ENCODE measurements at places on chromosomes 1 and 21. TPM values are rescaled to one million over a fixed set of nuclear protein-coding genes. Genes with fewer than 3 reads are reported as not detected.

DNA sequence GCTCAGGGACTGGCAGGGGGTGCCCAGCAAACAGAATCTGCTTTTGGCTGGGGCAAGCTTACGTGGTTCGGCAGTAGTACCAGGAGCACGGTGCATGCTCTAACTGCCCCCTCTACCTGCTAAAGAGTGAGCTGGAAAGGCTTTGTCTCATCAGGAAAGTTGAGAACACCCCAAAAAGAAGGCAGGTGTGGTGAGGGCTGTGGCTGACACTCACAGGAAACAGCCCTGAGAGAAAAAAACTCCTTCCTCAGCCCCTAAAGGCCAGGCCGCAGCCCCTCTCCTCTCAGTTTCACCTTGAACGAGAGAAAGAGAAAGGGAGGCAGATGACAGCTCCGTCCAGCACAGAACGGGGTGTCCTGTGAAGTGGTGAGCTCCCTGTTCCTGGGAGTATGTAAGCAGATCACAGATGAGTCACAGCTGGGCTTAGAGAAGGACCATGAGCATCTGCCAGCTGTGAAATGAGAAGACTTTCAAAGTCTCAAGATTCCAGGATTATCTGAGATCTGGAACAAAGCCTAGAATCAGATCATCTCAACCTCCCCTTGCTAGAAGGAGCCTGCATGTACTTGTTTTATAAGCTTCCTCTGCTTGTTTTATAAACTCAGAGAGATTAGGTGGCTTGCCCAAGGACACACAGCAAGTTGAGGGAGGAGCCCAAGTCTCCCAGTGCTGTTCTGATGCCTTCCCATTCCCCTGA is 13.4 kb downstream of the LAPTM5 start:
- DNase-seq: peak; percentile 73

The ACTL8 gene
- not detected for total RNA-seq

The KCNN3 gene
- 0.02 TPM for total RNA-seq

- no peak for DNase-seq
These were observed 372.1 kb upstream of the VAMP3 start for GRCh38 chr1:7398982-7399381.

DNA sequence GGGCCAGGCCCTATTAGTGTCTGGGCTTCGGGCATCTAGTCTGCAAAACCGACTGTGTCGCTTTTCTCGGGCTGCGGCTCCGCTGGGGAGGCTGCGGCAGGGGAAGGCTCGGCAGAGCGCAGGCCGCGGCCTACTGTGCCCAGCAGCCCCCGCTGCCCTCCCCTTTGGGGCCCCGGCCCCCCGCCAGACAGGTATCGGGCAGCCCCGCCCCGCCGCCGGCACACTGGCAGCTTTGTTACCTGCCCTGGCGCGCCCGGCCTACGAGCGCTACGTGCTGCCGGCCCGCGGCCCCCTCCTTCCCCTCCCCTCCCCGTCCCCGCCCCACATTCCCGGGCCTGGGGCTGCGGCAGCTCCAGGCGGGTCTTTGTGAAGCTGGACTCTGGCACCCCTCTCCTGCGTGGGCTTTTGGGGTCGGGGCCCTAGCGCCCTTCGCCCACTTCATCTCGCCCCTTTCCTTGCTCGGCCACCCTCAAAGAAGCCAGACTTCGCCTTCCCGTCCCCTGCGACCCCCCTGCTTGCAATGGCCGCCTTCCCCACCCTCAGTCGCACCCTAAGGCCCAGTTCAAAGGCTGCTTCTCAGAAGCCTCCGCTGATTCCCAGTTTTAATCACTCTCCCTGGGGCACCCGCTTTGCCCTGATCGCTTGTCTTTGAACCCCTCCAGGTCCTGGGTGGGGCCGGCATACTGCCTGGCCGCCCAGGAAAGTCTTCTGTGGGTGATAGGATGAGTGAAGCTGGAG is 48.9 kb upstream of the SLC2A1 start:
- no peak for DNase-seq

GRCh38 chr1:230851291-230851691 is 17.0 kb downstream of the C1orf198 start:
- DNase-seq: no peak

The SPRR2G gene
- total RNA-seq: not detected

DNA sequence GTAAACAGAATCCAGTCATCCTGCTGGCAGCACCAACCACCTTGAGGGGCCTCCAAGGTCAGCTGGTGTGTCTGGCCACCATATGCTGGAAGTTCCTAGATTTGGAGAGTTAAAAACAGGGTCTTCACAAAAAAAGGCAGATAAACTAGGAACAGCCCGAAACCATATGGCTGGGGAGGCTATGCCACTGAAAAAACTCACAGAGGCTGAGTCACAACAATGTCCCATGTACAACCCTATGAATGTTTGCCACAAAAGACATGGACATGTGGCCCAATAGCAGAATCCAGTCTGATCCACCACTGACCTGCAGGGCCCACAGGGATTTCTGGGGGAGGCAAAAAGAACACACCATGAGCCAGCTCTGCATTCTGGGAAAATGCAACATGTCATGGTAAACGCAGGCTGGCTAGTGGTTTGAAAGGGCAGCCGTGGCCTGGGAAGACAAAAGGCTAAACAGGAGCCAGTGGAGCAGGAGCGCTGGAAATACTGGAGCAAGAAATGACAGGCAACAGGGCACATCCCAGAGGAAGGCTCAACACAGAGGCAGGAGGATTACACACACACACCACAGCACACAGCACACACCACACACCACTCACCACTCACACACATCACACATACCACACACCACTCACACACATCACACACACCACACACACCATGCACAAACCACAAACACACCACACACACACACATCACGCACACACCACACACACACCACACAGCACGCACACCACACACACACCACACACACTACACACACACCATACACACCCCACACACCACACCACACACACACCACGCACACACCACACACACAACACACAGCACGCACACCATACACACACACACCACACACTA is 55.4 kb downstream of the HSF2BP start:
- DNase-seq: no peak

GRCh38 chr1:31593136-31593665 is 16.9 kb downstream of the TINAGL1 start:
- DNase-seq: no peak

The ADAR gene
- total RNA-seq: 256 TPM
